NCI-H2171 treated with DMSO at 0.1 percent for 48 hours (cell line): ENCODE measurements at places on chromosomes 1 and 21.

- no peak for DNase-seq
Measured at GRCh38 chr1:77039739-77040138, 172.5 kb downstream of the ST6GALNAC5 start.

DNA sequence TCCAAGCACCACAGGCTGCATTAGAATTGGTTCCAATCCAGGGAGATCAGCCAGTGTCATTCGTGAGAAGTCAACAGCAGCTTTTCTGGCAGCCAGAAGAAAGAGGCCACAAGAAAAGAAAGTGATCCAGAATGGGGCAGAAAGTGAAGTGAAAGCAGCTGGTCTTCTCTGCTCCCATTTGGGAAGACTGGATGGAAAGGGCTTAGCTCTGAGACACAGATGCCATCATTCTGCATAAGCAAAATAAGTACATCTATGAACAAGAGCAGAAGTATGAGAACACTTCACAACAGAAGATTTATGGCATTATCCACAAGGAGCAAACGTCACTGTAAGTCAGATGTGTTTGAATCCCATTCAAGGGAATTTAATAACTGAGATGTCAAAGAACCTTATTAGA is 326.5 kb upstream of the ESRRG start:
- no peak for DNase-seq

- DNase-seq = peak; percentile 23
Measured at GRCh38 chr1:113874012-113874879, 2.7 kb upstream of the PTPN22 start.

DNA sequence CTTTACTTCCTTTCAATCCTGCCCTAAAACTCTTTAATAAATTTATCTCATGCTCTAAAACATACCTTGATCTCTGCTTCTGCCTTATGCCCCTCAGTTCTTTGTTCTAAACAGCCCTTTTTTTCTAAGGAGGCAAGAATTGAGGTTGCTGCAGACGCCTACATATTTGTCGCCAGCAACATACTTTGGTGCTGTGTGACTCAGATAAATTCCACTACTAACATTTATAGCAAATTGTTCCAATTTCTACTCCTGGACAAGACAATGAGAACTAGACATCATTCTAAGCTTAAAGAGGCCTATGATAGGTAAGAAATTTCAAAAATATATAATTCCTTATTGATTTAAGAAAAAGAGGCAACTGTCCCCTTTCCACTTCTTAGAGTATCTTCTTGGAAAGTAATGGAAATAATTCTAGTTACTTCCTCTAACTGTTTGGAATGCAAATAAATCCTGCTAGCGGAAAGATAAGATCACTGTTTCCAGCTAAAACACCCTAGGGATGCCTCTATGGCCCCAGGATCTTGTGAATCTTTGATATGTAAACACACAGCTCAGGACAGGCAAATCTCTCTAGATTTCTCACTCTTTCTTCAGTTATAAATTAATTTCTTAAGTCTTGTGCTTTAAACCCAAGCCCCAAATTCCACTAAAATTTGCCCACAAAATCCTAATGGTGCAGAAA is 869.1 kb downstream of the KCNT2 start:
- DNase-seq = no peak

- DNase-seq = no peak
Measured at GRCh38 chr1:14910984-14911721, 242.4 kb upstream of the TMEM51 start.

GRCh38 chr1:154404984-154405746 is at the start of gene IL6R:
TSS of gene IL6R (plus strand) at chr1:154405343. CDS start at chr1:154405630, 287 bp downstream.
- DNase-seq = peak; percentile 26
